Stimulated activated CD4-positive, alpha-beta T cell treated with anti-CD3 and anti-CD28 coated beads, Interleukin-12 subunit alpha, Interleukin-12 subunit beta, amount 100 ng/mL, for 4 hours (primary cell): ENCODE measurements at places on chromosomes 16 and 17.

DNA sequence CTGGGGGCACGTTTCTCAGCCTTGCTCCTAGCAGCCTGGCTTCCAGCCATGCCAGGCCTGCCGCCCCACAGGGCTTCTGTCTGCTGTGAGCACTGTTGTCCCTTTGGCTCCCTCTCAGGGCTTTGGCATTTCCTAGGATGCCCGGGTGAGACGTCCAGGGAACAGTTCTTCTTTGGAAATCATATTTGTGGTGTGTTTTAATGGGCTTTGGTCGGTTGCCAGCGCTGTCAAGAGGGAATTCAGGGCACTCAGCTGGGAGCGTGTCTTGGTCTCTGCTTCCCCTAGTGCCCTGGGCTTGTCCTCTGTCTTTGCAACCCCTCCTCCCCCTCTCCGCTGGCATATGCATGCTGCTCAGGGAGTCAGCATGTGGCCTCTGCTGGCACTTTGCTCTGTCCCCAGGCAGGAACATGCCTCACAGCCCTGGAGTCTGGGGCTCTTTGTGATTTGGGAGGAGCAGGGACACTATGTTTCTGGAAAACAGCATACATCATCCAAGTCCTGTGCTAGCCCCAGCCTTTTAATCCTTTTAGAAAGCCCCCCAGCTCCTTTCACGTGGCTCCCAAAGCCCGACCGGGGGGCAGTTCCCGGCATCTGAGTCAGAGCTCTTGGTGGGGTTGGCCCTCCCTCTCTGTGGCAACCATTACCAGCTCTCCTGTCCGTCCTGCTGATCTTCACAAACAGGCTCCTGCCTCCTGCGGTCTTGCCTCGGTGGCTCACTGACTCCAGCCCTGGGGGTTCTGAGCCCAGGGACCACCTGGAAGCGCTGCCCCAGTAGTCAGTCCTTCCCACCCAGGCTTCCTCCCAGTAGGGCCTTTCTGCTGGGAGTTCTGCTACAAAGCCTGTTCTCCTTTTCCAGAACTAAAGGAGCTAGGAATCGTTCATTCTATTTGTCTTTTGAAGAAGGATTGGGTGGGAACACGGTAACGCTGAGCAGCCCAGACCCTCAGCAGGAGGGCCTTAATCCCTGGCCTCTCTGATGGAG is 26.7 kb downstream of the SAP30BP start:
- DNase-seq: no peak

- no peak for DNase-seq
Observed at GRCh38 chr17:50514936-50515702, 6.9 kb downstream of the MYCBPAP start.

GRCh38 chr16:13856811-13857511 is 63.0 kb upstream of the ERCC4 start:
- DNase-seq: no peak

DNA sequence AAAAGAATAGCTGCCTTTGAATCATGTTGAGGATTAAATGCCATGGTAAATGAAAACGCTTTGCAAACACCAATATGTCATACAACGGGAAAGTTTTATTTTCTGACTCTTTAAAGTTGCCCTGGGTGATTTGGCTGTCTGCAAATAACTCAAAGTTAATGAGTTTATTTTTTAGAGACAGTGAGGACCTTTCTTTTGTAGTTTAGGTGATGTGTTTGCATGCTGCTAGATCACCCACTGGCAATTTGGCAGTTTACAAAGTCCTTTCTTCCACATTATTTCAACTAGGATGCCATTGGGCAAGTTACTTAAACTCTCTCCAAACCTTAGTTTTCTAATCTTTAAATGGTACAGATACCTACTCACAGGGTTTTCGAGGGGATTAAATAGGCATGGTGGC is 37.8 kb downstream of the GDE1 start:
- DNase-seq: no peak

DNA sequence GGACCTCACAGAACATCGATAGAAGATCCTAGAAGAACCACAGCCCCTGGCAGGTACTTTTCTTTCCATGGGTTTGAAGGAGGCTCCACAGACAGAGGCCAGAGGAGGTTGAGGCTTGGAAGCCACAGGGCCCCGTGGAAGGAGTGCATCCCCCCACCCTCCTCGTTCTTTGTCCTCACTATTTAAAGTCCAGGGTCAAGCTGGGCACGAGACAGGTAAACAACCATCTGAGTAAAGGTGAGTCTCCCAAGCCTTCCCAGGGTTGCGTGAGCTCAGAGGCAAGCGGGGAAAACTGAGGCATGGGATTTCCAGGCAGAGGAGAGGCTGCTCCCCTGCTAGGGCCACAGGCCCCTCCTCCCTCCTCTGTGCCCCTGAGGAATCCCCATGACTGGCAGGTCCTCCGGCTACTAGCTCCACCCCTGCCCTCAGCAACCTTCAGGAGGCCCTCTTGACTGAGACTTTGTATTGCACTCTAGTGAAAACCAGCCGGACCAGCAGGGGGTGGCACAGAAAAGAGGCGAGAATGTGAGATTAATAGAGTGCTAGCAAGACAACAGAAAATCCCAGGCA is 927 bp upstream of the SULT1A2 start:
- no peak for DNase-seq

DNA sequence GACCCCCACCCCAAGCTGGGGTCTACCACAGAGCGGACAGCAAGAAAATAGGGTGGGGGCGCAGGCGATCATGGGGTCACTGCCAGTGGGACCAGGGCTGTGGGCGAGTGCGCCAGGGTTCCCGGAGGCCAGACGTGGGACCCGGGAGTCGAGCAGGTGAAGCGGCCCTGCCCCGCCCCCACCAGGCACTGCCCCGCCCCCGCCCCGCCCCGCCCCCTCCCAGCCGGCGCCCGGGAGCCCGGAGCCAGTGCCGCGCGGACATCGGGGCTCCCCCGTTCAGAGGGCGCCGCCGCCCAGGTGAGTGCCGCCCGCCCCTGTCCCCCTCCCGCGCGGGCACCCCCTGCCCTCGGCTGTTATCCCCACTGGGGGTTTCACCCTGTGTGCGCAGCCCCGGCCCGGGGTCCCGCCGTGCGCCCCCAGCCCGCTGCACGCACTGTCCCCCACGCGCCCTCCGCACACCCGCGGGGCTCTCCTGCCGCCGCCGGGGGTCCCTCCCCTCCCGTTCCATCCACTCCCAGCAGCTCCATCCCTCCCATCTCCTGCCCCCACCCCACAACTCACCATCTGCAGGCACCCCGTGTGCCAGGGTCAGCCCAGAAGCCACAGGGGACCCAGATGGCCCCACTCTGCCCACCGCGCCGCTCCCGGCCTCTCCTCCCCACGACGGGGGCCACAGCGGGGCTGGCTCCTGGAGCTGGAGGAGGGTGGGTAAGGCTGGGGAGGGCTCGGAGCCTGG is at the start of gene SSTR5:
Gene SSTR5, plus strand, starts transcription at position 222 of the 736 bp plus-strand sequence. CDS start 6,122 bp downstream, outside the sequence.
- DNase-seq: no peak
